ENCODE measurements at places on chromosomes 4 and X.

GRCh38 chrX:20431486-20431885 lies 164.8 kb upstream of the RPS6KA3 start:
- no peak for DNase-seq

- DNase-seq, result no peak
Measured at GRCh38 chr4:137367620-137368019, 164.7 kb downstream of the PCDH18 start.

DNA sequence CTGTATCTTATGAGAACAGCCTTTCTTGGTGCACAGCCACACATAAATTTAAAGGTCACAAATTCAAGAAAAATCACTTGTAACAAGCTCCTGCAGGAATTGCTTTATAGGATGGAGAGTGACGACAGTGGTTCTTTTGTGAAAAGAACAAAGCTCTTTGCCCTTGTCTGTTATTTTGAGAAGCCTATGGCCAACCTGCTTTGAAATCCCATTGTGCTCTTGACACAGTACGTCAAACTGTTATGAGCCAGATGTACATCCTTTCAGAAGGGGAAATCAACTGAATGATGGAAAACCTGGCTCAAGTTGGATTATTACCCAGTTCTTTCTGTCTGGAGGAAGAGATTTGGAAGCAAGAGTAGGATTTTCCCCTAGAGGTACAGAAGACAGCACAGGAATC lies 1454.2 kb downstream of the ARAP2 start:
- DNase-seq, result no peak

DNA sequence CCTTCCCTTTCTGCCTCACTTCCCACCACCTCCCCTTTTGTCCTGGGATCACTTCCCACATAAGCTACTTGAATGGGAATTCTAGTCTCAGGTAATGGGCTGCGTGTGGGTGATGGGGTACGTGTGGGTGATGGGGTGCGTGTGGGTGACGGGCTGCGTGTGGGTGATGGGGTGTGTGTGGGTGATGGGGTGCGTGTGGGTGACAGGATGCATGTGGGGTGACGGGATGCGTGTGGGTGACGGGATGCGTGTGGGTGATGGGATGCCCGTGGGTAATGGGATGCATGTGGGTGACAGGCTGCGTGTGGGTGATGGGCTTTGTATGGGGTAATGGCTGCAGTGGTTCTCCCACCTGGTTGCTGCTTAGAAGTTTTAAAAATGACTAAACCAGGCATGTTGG lies 43.6 kb downstream of the EVC2 start:
- no peak for DNase-seq

DNA sequence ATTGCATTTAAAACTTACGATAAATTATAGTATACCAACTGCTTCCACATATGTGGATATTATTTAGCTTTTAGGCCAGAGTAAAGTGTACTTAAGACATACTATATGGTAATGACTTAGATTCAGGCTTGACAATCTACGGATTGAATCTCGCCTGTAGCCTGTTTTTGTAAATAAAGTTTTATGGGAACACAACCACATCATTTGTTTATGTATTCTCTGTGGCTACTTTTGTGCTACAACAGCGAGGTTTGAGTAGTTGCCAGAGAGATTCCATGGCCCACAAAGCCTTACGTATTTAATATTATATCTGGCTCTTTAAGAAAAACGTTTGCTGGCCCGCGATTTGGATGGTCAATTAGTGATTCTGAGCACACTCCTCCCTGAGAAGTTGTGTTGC lies 37.6 kb downstream of the HHIP start:
- DNase-seq, result no peak

- no peak for DNase-seq
Measured at GRCh38 chr4:156545003-156545785, 426.4 kb downstream of the PDGFC start.

- no peak for DNase-seq
Measured at GRCh38 chr4:112377171-112377570, 80.0 kb downstream of the ALPK1 start.
